Foreskin fibroblast (primary cell): ENCODE measurements at places on chromosomes 7 and 10.

- no peak for DNase-seq
These were observed 763.7 kb upstream of the PHF14 start for GRCh38 chr7:10210000-10210399.

- no peak for DNase-seq
These were observed 23.4 kb upstream of the MICU1 start for GRCh38 chr10:72649291-72649690.

DNA sequence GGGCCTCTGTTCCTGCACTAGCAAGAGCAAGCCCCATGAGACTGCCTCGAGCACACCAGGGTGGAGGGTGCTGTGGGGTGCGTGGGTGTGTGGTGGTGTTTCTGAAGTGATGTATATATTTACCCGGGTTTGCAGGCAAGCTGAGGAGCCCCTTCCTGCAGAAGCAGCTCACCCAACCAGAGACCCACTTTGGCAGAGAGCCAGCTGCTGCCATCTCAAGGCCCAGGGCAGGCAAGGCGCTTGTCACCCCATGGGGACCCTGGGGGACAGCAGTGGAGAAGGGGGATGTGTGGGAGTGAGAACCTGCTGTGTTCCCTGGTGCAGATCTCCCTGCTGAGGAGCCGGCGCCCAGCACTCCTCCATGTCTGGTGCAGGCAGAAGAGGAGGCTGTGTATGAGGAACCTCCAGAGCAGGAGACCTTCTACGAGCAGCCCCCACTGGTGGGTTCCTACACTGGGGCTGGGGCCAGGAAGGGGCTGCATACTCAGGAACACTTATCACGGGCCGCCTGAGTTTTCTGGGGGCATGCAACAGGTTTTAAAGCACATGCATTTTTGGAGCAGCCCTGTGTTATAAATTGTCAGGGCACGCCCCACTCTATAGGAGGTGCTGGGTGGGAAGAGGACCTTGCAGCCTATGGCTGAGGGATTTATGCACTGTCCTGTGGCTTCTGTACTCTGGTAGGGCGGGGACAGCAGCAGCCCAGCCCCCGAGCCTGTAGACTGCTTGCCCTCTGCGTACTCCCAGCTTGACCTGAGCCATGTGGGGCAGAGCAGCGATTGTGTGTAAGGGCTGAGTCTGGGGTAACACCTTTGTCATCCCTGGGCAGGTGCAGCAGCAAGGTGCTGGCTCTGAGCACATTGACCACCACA lies 5.9 kb downstream of the PGAM2 start:
- DNase-seq = no peak

DNA sequence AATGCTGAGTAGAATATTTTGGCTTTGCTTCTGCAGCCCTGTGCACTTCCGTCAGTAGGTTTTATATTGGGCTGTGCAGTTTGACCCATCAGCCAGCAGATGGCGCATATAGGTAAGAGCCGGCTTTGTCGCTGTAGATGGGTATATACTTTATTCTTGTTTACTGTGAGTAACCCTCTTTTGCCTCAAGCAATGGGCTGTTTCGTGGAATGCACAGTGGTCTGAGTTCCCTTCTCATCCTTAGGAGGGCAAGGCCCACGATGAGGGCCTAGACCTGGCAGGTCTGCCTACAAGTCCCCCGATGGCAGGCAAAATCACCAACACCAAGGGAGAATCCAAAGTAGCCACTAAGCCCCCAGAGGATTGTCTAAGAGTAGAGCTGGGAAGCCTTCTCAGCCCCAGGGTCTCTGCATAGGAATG lies 1002.9 kb upstream of the KCND2 start:
- peak; percentile 42 for DNase-seq

- DNase-seq = no peak
These were observed 16.0 kb downstream of the CHST15 start for GRCh38 chr10:124077208-124077993.

GRCh38 chr10:10054466-10054865 lies 963.2 kb upstream of the CELF2 start:
- DNase-seq = no peak
